ENCODE measurements at places on chromosomes 6 and 20. TPM values are rescaled to one million over a fixed set of nuclear protein-coding genes. Genes with fewer than 3 reads are reported as not detected.

SLC24A3 gene
- total RNA-seq = not detected

NKX2-4 gene
- total RNA-seq = not detected

PBX2 gene
- 49.2 TPM for total RNA-seq

HRH3 gene
- not detected for total RNA-seq

COL12A1 gene
- 110 TPM for total RNA-seq

BCAS4 gene
- total RNA-seq = 7.9 TPM

MTFR2 gene
- 6.0 TPM for total RNA-seq
